ENCODE measurements at places on chromosomes 1 and 21. TPM values are rescaled to one million over a fixed set of nuclear protein-coding genes. Genes with fewer than 3 reads are reported as not detected.

DNA sequence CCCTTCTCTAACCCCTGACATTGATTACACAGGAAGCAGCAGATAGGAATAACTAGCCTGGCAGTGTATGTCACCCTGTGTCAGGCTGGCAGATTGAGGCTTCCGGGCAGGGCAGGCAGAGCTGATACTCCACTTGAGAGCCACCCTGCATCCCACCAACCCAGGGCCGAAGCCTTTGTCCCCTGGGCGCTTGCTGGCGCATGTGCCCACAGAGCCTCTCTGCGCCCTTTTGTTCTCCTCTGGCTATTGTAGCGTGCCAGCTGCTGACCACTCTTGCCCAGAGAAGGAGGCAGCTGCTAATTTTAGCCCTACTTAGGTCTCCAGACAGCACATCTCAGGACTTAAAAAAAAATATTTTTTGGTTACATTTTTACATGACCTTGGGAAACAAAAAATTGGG is 304.9 kb downstream of the HHAT start:
- no peak overlapping the region for H3K27ac ChIP-seq
- no peaks in the 10 kb centered on the region for H3K36me3 ChIP-seq
- no peak overlapping the region for H3K4me3 ChIP-seq
- no peak for DNase-seq
- H3K27me3 ChIP-seq: no peaks in the 10 kb centered on the region

MMEL1 gene
- total RNA-seq: under 0.01 TPM

DNA sequence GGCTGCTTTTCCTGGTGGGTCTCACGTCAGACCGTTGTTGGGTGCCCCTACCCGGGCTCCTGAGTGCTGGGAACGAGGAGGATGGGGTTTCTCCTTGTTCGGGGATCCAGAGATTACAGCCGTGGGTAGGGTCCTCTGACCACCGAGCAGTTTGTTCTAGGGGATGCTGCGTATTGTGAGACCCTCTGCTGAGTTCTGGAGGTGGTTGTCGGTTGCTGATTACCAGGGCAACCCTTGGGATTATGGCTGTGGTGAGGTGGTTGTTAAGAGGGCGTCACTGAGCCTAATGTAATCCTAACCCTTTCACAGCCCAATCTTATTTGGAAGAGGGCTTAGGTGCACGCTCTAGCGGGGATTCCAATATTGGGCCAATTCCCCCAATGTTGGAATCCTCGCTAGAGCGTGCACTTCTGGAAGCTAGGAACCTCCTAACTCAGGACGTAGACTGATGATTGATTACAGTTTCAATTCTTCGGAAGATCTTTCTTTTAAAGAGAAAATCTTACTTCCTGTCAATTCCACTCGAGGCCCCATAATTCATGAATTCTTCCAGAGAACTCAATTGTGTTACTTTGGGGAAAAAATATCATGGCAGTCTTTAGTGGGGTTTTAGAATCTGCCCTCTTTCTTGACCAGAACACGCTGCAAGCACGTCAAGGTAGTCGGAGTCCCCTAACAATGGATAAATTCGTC is 483 bp downstream of the TCEANC2 start:
- H3K27me3 ChIP-seq: no peaks in the 10 kb centered on the region
- DNase-seq: peak; percentile 10
- peaks cover 2% of the 10 kb centered on the region for H3K4me1 ChIP-seq
- H3K36me3 ChIP-seq: no peaks in the 10 kb centered on the region
- peak overlapping the region; percentile 62 for H3K4me3 ChIP-seq

ARMH1 gene
- 0.28 TPM for total RNA-seq

- no peak overlapping the region for H3K4me3 ChIP-seq
- H3K27ac ChIP-seq: no peak overlapping the region
- no peak for DNase-seq
- H3K27me3 ChIP-seq: no peaks in the 10 kb centered on the region
These were observed 351.5 kb upstream of the PLD5 start for GRCh38 chr1:242876030-242876429.

IL6R gene
- total RNA-seq: 6.1 TPM

GRCh38 chr1:221998781-221999180 is 256.9 kb upstream of the DUSP10 start:
- H3K4me1 ChIP-seq: peaks cover 18% of the 10 kb centered on the region
- no peak for DNase-seq
- no peak overlapping the region for H3K27ac ChIP-seq
- no peak overlapping the region for H3K4me3 ChIP-seq
- H3K27me3 ChIP-seq: no peaks in the 10 kb centered on the region

- no peak for DNase-seq
- no peak overlapping the region for H3K4me3 ChIP-seq
- no peaks in the 10 kb centered on the region for H3K36me3 ChIP-seq
- no peaks in the 10 kb centered on the region for H3K4me1 ChIP-seq
- H3K27me3 ChIP-seq: no peaks in the 10 kb centered on the region
- H3K27ac ChIP-seq: no peak overlapping the region
These were observed 24.9 kb upstream of the NHLH2 start for GRCh38 chr1:115865704-115866380.

DNA sequence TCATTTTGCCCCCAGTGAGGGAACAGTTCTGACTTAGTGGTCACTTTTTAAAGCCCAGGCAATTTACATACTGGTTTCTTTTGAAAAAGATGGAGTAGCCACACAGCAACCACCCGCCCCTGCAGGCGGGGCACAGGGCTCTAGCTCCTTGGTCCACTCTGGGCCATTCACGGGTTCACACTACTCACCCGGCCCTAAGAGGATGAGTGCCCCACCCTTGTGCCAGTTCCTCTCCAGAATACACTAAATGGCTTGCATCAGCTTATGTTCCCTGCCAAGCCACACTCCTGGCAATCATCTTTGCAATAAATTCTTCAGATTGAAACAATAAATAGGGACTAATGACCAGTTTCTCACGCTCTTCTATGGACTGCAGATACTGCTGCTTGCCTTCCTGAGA is 15.7 kb upstream of the ATP13A2 start:
- no peak overlapping the region for H3K4me3 ChIP-seq
- H3K27me3 ChIP-seq: no peaks in the 10 kb centered on the region
- DNase-seq: no peak
- no peak overlapping the region for H3K27ac ChIP-seq
- H3K4me1 ChIP-seq: no peaks in the 10 kb centered on the region

DNA sequence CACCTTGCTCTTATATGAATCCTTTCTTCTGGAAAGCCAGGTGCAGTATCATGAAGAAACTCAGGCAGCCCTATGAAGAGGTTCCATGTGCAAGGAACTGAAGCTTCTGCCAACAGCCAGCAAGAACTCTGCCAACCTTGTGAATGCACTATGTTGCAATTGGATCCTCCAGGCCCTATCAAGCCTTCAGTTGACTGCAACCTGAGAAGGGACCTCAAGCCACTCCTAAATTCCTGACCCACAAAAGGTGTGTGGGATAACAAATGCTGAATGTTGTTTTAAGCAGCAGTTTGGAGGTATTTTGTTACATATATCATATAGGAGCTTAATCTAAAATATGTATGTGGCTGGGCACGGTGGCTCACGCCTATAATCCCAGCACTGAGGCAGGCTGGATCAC is 84.0 kb downstream of the RERE start:
- H3K4me1 ChIP-seq: no peaks in the 10 kb centered on the region
- no peaks in the 10 kb centered on the region for H3K36me3 ChIP-seq
- H3K27me3 ChIP-seq: no peaks in the 10 kb centered on the region
- no peak for DNase-seq
- H3K27ac ChIP-seq: no peak overlapping the region

DNA sequence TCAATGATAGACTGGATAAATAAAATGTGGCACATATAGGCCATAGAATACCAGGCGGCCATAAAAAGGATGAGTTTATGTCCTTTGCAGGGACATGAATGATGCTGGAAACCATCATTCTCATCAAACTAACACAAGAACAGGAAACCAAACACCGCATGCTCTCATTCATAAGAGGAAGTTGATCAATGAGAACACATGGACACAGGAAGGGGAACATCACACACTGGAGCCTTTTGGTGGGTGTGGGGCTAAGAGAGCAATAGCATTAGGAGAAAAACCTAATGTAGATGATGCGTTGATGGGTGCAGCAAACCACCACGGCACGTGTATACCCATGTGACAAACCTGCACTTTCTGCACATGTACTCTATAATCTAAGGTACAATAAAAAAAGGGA is 883.4 kb upstream of the PRMT6 start:
- H3K36me3 ChIP-seq: no peaks in the 10 kb centered on the region
- H3K27me3 ChIP-seq: no peaks in the 10 kb centered on the region
- H3K4me3 ChIP-seq: no peak overlapping the region
- DNase-seq: no peak

ATP6V1G3 gene
- not detected for total RNA-seq

RGS4 gene
- total RNA-seq: 635 TPM

DNA sequence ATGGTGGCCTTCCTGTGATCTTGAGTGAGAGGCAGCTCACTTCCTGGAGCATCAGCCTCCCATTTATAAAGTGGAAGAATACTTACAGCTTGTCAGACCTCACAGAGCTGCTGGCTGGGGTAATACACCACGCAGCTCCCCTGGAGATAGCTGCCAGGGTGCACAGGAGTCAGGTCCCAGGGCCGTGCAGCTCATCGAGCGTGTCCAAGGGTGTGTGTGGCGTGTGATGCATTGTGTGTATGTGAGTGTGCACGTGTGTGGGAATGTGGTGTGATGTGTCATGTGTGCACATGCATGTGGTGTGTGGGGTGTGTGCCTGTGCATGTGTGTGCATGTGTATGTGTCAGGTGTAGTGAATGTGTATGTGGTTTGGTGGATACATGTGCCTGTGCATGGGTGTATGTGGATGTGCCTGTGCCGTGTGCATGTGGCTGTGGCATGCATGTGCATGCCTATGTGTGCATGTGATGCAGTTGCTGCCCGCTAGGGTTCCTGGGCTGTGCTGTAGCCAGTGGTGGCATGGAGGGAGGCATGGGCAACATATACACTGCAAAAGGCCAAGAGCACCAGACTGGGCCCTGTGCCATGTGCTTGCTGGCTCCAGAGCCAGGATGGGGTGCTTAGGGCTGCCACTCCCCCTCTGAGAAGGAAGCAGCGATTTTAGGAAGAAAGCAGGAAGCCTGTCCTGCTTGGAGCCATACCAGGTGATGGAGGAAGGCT is 24.6 kb downstream of the WNT3A start:
- no peaks in the 10 kb centered on the region for H3K4me1 ChIP-seq
- H3K36me3 ChIP-seq: no peaks in the 10 kb centered on the region
- no peak overlapping the region for H3K4me3 ChIP-seq
- no peak for DNase-seq
- peaks cover 5% of the 10 kb centered on the region for H3K27me3 ChIP-seq

- peak; percentile 83 for DNase-seq
- no peaks in the 10 kb centered on the region for H3K27me3 ChIP-seq
- peak overlapping the region; percentile 59 for H3K27ac ChIP-seq
- no peaks in the 10 kb centered on the region for H3K36me3 ChIP-seq
These were observed 192.2 kb downstream of the TGFB2 start for GRCh38 chr1:218537122-218537913.

TTF2 gene
- total RNA-seq: 14.7 TPM

DNA sequence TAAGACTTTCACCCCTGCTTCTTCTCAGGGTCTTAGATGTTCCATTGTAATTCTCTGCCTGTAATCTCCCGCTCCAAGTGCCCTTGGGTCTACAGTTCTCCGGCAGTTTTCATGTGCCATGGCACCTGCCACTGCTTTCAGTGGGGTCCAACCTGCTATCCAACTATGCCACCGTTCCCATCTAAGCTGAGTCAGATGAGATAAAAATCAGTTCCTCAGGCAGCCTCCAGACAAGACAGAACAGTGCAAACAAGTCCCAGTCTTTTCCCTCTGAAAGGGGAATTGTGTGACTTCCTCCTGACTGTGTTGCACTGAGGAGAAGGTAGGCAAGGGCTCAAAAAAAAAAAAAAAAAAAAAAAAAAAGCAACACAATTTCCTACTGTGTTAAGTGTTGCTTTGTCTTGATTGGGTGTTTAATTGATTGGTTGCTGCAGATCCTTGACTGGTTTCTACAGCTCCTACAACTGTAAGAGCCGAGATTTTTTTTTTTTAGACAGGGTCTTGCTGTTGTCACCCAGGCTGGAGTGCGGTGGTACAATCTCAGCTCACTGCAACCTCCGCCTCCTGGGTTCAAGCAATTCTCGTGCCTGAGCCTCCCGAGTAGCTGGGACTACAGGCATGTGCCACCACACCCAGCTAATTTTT is 50.7 kb downstream of the EBNA1BP2 start:
- DNase-seq: no peak
- H3K36me3 ChIP-seq: no peaks in the 10 kb centered on the region
- peaks cover 7% of the 10 kb centered on the region for H3K27me3 ChIP-seq
- H3K4me1 ChIP-seq: no peaks in the 10 kb centered on the region

- no peaks in the 10 kb centered on the region for H3K36me3 ChIP-seq
- no peaks in the 10 kb centered on the region for H3K4me1 ChIP-seq
- no peak overlapping the region for H3K27ac ChIP-seq
- DNase-seq: no peak
These were observed 4.1 kb upstream of the AVPR1B start for GRCh38 chr1:206121269-206121668.

GRCh38 chr21:34737115-34737514 is 68.3 kb downstream of the CLIC6 start:
- H3K4me3 ChIP-seq: no peak overlapping the region
- peaks cover 2% of the 10 kb centered on the region for H3K4me1 ChIP-seq
- H3K27ac ChIP-seq: no peak overlapping the region
- DNase-seq: no peak
- peaks cover 8% of the 10 kb centered on the region for H3K27me3 ChIP-seq

DNA sequence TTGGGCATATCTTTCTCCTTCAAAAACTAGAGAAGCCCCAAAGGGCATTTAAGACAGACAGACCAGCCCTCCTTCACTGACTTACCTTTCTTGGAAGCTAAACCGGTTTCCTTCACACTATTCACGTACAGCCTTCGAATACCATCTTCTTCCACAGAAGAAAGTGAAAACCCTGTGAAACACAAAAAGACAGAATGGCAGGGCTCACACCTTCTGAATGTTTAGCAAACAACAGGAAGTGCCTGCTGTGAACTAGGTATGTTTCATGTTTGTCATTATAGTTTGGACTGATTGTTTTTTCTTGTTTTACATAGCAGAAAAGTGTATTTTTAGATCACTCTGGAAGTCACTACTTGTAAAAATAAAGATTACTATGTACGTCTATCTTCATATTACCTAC is 148.6 kb upstream of the KRTAP19-8 start:
- H3K4me3 ChIP-seq: no peak overlapping the region
- no peaks in the 10 kb centered on the region for H3K36me3 ChIP-seq
- H3K27ac ChIP-seq: no peak overlapping the region
- DNase-seq: no peak
- no peaks in the 10 kb centered on the region for H3K27me3 ChIP-seq

- H3K4me3 ChIP-seq: no peak overlapping the region
- no peaks in the 10 kb centered on the region for H3K4me1 ChIP-seq
- no peaks in the 10 kb centered on the region for H3K27me3 ChIP-seq
- peaks cover 45% of the 10 kb centered on the region for H3K36me3 ChIP-seq
- H3K27ac ChIP-seq: no peak overlapping the region
- peak; percentile 20 for DNase-seq
These were observed 11.2 kb downstream of the HMGCL start for GRCh38 chr1:23814016-23814415.

DNA sequence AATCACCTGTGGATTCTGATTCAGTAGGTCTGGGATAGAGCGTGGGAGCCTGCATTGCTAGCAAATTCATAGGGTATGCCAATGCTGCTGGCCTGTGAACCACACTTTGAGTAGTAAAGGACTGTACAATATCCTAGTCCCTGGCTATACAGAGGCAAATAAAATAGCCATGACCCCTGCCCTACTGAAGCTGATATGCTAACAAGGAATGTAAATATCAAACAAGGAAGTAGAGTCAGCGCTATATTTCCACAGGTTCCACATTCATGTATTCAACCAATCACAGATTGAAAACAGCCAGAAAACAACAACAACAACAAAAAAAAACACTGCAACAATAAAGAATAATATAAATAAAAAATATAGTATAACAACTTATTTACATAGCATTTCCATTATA is 77.8 kb downstream of the TM2D1 start:
- H3K27ac ChIP-seq: no peak overlapping the region
- no peaks in the 10 kb centered on the region for H3K4me1 ChIP-seq
- no peak for DNase-seq
- H3K27me3 ChIP-seq: no peaks in the 10 kb centered on the region
- H3K4me3 ChIP-seq: no peak overlapping the region

Measured in IMR-90 (cell line).